Skeletal muscle cell (primary cell): ENCODE measurements at places on chromosomes 2 and 18.

DNA sequence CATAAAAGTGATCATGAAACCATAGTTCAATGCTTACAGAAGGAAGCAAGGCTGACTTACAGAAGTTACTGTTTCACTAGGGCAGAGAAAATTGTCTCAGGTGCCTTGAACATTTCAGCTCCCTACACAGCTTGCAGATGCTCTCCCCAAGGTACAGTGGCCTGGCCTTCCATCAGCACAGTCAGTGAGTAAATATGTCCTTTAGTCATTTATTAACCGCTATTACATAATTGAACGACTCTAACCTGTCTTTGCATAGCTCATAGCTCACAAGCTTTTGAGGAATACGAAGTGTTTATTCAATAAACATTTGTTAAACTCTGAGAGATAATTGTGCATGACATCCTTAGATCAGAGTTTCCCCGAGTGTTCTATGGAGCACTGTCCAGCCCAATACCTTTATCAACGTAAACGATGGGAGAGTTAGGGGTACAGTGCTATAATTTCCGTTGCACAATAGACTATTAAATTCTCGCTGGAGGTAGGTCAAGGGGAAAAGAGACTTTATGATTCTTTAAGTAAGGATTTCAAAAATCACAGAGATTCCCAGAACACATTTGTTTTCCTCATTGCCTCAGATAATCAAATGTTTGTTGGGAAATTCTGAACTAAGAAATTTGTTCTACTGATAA, 677.8 kb downstream of the TSN start:
- no peak for DNase-seq

GRCh38 chr18:48939205-48940097, 11.3 kb downstream of the SMAD7 start:
- DNase-seq, result no peak

DNA sequence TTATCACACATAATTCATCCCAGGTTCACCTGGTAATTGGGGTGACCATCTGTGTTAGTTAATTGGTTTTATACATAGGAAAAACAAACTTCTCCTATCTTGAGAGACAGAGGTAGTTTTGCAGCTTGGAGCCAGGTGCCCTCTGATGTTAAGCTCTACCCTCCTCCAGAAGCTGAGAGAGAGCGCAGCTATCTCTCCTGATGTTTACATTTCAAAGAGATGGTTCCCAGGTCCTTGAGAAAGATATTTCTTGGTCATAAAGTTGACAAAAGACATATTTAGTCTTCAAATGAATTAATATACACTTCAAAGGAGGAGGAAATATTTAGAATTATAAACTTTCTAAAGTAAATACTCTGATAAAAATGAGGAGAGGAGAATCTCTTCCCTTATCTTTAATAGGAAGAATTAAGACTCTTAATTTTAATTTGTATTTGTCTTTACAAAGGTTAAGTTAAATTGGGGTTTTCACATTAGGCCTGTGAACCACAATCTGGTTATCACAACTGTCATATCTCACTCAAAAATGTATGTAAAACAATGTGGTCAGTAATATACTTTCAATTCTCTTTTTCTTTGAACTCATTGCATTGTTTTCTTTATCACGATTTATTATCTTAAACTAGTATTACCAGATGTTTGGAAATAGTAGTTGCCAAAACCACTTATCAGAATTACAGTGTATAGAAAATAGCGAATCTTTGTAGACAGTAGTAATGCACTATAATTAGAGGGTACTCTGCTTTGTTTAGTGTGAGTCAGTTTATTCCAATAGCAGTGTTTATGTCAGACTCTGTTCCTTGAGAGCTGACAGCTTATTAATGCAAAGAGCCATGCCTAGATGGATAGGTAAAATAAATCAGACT, 26.8 kb downstream of the SERPINB4 start:
- no peak for DNase-seq

- no peak for DNase-seq
Measured at GRCh38 chr2:71597756-71598155, 144.4 kb downstream of the DYSF start.

GRCh38 chr18:45291621-45292615, 323.4 kb upstream of the SLC14A2 start:
- DNase-seq, result no peak

- no peak for DNase-seq
Measured at GRCh38 chr2:120442923-120443571, 97.1 kb downstream of the INHBB start.

DNA sequence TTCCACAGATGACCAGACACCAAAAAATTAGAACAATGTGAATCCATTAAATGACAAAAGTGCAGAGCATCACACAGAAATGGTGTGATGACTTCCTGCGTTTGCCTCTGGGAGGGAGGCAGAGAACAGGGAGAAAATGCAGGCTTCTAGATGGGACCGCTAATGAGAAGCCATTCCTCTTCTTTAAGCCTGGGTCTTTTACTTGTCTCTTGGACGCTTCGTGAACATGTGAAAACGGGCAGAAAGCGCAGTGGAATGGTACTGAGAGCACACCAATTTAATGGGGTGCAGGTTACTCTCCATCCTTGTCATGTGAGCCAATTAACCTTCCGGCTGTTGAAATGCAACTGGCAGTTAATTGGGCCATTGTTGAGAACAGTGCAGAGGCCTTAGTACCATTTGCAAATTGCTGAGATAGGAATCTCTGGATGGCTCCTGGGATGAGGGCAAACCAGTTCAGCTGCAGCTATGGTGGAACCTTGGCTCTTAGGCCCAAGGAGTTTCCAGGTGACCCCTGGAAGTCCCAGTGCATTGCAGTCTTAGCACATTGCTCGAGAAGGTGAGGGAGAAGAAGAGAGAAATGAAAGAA, 210.4 kb upstream of the CXCR4 start:
- no peak for DNase-seq

DNA sequence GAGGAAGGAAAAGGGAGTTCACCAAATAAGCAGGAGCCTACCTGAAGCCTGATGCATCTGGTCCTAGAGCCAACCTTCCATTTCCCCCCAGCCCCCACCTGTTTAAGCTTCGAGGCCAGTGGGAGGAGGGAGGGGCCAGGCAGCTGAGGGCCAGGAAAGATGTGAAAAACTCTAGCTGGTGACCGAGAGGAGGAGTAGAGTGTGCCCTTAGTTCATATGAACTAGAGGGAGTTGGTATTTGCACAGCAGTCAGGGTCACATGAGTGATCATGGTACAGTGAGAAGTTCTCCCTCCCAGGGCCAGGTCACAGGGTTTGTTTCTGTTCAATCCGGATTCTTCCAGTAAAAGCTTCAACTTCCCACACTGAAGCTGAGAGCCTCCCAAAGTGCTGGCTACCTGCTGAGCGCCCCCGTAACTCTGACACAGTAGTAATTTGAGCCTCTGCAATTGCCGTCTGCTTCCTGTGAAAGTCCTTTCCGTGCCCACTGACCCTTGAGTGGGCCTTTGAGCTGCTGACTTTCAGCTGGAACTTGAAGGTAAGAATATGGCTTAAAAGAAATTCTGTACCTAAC, at the start of gene SULT1C2:
SULT1C2 (plus strand) TSS at position 362 of the 573 bp plus-strand sequence. CDS start 4,773 bp downstream, outside the sequence.
- DNase-seq, result peak; percentile 41

- no peak for DNase-seq
Measured at GRCh38 chr18:61127714-61128467, 205.3 kb upstream of the CDH20 start.

DNA sequence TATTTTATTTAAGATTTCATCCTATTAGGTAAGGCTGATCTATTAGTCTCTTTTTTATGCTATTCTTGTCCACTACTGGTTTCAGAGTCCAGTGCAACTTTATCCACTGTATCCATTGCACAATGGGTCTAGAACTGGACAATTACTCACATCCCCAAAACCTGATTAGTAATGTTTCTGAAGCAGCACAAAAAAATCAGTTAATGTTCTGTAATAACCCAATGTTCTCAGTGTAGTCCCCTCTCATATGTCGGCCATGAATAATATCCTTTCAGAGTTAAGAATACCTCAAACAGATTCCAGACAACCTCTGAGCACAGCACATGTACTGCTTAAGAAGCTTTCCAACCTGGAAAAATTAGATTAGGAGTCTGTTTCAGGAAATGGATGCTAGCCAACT, 29.7 kb downstream of the MGAT4A start:
- peak; percentile 42 for DNase-seq

DNA sequence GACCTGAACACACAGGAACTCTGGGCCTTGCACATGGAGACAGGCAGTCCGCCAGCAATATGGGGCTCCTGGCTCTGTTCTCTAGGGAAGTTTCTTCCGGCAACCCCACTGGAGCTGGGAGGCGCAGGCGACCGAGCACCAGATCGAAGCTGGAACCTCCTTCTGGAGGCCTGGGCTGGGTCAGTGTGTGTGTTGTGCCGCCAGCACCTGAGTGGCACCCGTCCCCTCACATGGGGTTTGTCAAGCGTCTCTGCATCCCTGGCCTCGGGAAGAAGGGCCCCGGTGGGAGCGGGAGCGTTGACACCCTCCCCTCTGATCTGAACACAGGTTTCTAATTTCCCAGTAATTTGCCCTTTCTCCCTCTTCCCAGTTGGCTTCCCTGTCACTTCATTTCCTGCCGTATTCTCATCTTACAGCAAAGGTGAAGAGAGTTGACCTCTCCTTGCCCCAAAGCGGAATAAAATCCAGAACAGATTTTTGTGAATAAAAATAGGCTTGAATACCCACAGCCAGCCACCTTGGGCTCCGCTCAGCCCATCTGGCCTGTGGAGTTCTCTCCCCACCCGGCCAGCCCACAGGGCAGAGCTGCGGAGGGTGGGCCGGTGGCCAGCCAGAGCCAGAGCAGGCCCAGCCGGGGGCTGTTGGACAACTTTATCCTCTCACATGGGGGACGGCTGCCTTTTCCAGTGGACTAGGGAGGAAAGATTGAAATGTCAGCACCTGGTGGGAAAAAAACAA, 85.9 kb downstream of the APOB start:
- DNase-seq, result no peak

GRCh38 chr2:37897511-37897910, 27.6 kb upstream of the RMDN2 start:
- DNase-seq, result no peak

DNA sequence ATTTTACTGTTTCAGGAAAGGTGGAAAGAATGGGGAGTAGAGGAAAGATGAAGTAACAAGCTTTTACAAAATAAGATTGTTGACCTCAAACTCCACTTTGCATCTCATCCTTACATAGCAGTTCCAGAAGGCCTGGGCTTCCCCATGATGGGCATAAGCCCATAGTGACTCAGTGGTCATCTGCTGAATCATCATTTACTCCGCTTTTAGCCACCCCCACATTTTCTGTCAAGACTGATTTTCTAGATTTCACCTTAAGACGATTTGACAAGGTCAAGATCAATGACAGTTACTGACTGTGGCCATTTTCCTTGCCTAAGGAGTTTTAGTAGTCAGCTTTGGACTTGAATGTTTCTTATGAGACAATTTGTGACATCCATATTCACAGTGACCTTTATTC, 49.4 kb downstream of the PLEKHM3 start:
- no peak for DNase-seq

- DNase-seq, result peak; percentile 63
Measured at GRCh38 chr2:107932488-107932887, 53.8 kb upstream of the SLC5A7 start.
